GM12865 (cell line): ENCODE measurements at places on chromosomes 13 and 19.

- no peak for DNase-seq
These were observed 9.6 kb upstream of the CEACAM5 start for GRCh38 chr19:41698746-41699230.

GRCh38 chr13:110265682-110266430, 41.1 kb downstream of the COL4A1 start:
- DNase-seq, result no peak

GRCh38 chr19:16127080-16127479, 15.4 kb downstream of the RAB8A start:
- no peak for DNase-seq

GRCh38 chr19:29104605-29105241, 108.2 kb downstream of the UQCRFS1 start:
- no peak for DNase-seq

DNA sequence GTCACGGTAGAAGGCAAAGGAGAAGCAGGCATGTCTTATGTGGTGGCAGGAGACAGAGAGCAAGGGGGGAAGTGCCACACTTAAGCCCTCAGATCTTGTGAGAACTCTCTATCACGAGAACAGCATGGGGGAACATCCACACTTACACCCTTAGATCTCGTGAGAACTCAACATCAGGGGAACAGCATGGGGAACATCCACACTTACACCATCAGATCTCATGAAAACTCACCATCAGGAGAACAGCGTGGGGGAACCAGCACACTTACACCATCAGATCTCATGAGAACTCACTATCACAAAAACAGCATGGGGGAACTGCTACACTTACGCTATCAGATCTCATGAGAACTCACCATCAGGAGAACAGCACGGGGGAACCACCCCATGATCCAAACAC, 445.0 kb downstream of the MYO16 start:
- no peak for DNase-seq

- DNase-seq, result no peak
These were observed 257.9 kb downstream of the NHLRC3 start for GRCh38 chr13:39296193-39296592.

GRCh38 chr19:6947745-6948144, 60.4 kb downstream of the ADGRE1 start:
- DNase-seq, result peak; percentile 80

DNA sequence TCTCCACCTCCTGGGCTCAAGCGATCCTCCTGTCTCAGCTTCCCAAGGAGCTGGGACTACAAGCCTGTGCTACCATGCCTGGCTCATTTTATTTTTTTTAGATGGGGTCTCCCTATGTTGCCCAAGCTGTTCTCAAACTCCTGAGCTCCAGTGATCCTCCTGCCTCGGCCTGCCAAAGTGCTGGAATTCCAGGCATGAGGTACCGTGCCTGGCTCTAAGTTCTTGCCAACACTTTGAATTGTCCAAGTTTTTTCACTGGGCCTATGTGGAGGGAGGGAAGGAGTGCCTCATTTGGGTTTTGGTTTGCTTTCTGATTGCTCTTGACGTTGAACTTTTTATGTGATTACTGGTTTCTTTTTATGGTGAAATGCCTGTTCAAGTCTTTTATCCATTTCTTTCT, 4.4 kb upstream of the UNC13A start:
- no peak for DNase-seq

DNA sequence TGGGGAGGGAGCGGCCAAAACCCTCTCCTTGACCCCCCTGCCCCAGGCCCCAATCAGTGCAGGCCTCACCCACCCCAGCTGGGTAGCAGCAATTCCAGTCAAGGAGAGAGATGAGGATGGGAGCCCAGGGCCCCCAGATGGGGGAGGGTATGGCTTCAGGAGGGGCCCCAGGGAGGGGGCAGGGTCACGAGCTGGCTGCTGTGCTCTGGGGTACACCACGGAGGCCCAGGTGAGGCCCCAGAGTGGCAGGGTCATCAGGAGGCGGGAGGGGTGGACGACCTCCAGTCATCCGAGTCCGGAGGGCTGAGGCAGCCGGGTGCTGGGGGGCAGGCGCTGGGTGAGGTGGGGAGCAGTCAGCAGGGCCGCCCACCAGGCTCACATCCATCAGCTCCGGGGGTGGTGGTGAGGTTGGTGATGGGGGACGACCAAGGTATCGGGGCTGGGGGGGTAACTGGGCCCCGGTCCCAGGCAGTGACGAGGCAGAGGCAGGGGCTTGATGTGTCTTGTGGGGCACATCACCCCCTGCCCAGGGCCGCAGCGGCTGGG, 8.4 kb downstream of the DYRK1B start:
- no peak for DNase-seq

GRCh38 chr13:110885966-110886869, 28.7 kb downstream of the ANKRD10 start:
- DNase-seq, result no peak
